ENCODE measurements at places on chromosomes 16 and 17. TPM values are rescaled to one million over a fixed set of nuclear protein-coding genes. Genes with fewer than 3 reads are reported as not detected.

The APPBP2 gene
- polyA plus RNA-seq = 27.5 TPM

The KRTAP9-4 gene
- polyA plus RNA-seq = not detected

The BMERB1 gene
- 29.2 TPM for polyA plus RNA-seq

The WNT9B gene
- not detected for polyA plus RNA-seq

The DNAAF1 gene
- polyA plus RNA-seq = 0.15 TPM

The TMEM98 gene
- 43.7 TPM for polyA plus RNA-seq

The C16orf87 gene
- polyA plus RNA-seq = 21.7 TPM

The PLLP gene
- polyA plus RNA-seq = 2.3 TPM

DNA sequence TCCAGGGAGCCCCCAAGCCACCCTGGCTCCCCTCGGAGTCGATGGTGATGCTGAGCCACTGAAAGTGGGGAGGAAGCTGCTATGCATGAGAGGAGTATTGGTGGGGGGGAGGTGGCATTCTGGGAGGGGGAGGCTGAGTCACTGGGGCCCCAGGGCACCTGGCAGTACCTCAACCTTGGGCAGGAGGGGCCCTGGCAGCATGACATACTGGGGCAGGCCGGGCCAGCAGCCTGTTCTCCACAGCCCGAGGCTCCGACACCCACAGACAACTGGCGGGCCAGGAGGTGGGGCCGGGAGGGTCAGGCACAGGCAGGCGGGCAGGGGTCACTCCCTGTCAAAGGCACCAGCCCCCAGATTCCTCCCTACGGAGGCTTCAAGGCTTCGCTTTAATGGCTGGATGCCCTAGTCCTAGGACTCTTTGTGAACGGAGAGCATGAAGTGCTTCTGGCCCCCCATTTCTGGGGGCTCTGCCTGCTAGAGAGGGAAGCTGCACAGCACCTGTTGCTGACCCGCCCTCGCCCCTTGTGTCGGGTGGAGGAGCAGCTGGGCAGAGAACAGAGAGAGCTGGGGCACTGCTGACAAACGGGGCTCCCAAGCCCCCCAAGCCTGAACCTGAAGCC, 928 bp downstream of the CASKIN2 start:
- DNase-seq = no peak

GRCh38 chr17:18117982-18118975, 9.7 kb downstream of the MYO15A start:
- no peak for DNase-seq

DNA sequence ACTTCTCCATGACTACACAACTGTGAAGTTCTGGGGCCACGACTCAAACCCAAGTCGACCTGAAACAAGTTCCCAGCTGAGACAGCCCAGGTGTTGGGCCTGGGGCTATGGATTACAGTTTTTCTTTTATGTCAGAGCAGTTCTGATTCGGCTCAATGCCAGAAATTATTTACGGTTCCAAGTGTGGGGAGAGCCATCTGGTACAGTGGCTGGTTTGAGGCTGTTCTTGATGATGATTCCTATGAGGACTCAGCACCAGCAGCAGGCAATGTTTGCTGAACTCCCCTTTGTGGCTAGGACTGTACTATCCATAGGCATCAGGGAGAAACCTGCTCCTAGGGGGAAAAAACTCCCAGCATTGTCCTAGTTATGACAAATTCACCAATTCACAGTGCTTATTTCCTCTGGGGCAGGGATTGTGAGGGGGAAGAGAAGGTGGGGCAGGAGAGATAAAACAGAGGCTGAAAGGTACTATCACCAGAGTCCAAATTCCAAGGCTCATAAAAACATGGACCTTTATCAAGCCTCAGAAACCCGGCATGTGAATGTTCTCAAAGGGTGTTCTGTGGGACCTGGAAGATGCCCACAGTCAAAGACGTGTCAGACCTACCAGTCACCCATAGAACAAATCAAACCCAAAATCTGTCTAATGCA, 18.2 kb upstream of the CMTM4 start:
- peak; percentile 46 for DNase-seq

- no peak for DNase-seq
These were observed 166.9 kb downstream of the CDH13 start for GRCh38 chr16:82793528-82794245.

DNA sequence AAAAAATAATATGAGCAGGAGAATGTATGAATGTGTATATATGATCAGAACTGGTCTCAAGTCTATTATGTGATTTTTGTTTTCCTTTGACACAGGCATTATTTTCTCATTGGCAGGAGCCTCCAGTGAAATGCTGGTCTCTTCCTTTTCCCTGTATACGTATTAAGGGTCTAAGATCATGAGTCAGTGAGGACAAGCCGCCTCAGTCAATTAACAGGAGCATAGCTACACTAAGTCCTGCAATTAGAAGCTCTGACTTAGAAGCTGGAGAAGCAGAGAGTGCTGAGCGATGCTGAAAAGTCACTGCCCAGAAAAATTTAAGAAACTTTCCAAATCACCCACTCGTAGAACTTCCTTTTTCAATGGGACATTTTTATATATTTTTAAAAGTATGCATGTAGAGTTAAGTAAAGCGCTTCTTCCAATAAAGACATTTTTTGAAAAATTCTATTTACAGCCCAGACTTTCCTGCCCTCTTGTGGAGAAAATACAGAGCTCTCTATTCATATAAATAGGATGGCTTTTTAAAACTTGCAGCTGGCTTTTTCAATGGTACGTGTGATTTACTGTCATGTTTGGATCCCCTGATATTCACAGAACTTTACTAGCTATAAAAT, 70.2 kb upstream of the PSMD7 start:
- peak; percentile 82 for DNase-seq

GRCh38 chr16:78742501-78743283, 643.2 kb downstream of the WWOX start:
- DNase-seq = peak; percentile 52

DNA sequence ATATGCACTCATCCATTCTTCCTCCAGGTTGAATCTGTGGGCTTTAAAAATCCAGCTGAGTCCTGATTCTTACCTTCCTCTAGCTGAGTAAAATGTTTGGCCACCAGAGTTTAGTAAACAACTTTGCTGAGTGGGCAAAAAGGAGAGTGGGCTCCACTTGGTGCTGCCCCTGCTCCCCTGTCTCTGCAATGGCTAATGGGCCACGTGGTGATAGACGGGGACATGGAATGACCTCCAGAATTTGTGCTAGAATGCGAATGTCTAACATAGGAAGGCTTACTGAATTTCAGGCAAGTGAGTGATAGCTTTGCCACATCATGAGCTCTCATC, 137.3 kb upstream of the CES5A start:
- DNase-seq = no peak

DNA sequence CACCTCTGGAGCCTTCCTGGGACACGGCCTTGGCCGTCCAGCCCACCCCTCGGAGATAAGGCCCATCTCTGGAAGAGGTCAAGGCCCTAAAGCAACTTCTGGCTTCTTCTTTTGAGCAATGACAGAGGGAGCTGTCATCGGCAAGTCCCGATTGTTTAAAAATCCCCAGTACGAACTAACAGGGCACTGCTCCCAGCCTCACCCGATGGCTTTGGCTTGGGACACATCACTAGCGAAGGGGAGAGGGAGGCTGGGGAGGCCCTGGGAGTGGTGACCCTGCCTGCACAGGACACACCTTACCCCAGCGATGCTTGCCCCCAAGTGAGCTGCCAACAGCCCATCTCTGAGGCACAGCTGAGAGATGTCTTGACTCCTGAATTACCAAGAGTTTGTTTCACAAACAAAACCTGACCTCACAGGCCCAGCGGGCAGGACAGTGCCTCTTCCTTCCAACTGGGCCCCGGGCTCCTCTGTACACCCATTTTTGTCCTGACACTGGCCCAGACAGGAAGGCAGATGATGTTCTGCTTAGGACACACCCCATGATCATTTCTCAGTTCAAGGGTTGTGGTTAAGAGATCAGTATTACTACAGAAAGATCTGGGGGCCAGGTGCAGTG, 4.8 kb downstream of the SYNGR2 start:
- DNase-seq = no peak

DNA sequence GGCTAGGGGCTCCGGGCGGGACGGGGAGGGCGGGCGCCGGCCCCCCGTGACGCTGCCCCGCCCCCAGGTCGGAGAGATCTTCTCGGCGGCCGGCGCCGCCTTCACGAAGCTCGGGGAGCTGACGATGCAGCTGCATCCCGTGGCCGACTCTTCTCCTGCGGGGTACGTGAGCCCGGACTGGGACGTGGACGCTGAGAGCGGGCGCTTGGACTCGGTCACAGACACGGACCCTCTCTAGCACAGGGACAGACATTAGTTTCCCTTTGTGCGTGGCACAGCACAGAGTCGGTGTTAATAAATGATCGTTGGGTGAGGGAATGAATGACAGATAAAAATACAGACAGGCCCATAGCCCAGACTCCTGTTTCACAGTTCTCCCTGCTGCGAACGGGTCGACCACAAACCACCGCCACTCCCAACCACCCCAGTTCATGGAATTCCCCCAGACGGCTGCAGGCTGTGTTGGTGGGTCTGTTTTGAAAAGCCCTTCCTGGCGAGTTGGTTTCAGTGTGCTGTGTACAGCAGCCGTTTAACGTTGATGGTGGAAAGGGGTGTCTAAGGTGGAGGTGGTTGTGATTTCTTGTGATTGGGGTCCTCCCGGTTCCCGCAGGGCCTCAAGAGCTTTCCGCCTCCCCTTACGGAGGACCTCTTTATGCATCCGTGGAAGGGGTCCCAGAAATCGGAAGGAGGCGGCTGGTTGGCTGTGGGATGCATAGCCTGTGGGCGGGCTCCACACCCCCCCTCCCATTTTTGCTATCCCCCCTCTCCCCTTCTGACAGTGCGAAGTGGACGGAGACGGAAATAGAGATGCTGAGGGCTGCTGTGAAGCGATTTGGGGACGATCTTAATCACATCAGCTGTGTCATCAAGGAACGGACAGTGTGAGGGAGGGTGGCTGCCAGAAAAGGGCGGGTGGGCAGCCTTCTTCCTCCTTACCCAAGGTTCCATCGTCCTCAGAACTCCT, 2.9 kb downstream of the RNASEK start:
- peak; percentile 59 for DNase-seq

DNA sequence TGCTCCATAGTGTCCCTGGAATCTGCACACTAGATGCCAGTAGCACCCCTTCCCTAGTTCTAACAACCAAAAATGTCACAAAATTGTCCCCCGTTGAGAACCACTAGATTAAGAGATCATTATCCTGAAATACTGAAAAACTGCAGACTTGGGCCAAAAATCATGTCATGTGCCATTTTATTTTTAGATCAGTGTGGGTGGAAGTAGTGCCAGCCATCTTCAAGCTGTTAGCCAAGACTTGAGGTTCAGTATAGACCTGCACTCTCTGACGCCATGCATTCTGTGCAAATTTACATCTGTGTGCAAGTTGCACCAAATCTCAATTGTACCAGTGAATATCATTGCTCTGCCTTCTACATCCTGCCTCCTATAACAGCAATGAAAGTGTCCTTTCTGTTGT, 31.5 kb upstream of the NOL11 start:
- DNase-seq = no peak

GRCh38 chr17:29561554-29562517, 5.0 kb downstream of the ABHD15 start:
- peak; percentile 41 for DNase-seq

GRCh38 chr17:41652461-41652970, 28.1 kb upstream of the KRT17 start:
- no peak for DNase-seq

- no peak for DNase-seq
These were observed 32.9 kb downstream of the BAHCC1 start for GRCh38 chr17:81428121-81428515.

GRCh38 chr17:34993031-34993430, 12.7 kb downstream of the LIG3 start:
- no peak for DNase-seq
